ENCODE measurements at places on chromosomes 2 and 18. TPM values are rescaled to one million over a fixed set of nuclear protein-coding genes. Genes with fewer than 3 reads are reported as not detected.
A peak's percentile ranks its signal among the peaks of the same experiment; 100 is the strongest.

The DLX2 gene
- total RNA-seq, result not detected

DNA sequence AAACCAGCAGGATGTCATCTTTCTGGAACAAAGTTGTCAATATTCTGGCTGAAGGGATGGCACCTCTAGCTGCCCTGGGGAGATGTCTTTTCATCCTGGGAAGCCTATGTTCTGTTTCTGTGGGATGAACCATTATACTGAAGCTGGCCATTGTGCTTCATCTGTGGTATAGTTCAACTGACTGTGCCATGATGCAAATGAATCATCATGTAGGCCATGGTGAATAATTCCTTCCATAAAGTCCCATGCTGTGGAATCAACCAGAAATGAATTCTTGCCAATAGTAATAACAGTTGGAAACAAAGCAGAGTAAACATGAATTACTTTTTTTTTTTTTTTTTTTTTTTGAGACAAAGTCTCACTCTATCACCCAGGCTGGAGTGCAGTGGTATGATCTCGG lies 64.1 kb upstream of the CNGA3 start:
- no peak for DNase-seq

- DNase-seq, result no peak
Measured at GRCh38 chr2:145484448-145485097, 964.7 kb upstream of the ZEB2 start.

DNA sequence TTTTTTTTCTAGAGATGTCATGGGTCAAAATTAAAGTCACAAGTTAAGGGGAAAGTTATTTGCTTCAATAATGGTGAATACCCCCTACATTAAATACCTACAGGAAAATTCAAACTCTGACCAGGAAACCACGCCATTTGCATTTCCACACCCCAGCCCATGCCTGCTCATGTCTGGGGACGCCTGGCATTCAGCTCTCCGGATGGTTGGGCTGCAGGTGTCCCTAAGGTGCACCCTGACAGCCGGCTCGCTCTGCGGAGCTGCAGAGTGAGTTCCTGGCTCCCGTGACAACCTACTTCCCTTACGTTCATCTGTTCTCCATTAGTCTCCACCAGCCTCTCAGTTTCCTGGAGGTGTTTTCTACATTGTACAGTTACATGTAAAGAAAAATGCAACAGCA lies 122.7 kb upstream of the RIOK3 start:
- DNase-seq, result no peak

DNA sequence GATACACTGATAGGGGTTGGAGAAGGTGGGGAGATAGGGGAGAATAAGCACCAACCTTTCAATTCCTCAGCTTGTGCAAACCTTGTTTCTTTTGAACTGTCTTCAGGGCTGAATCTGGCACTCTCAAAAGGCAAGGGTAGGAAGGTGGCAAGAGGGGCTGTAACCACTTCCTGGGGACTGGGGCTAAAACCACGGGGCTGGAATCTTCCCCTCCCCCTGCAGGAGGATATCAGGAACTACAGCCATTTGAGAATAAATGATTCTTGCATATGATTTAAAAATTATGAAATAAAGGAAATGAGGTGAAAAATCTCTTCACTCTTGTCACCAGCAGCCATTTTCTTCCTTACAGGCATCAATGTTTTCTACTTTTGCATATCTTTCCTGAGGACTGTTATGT lies 50.8 kb downstream of the ATOH8 start:
- DNase-seq, result peak; percentile 40

GRCh38 chr2:188766471-188766856 lies 207.7 kb upstream of the COL3A1 start:
- no peak for DNase-seq

Measured in activated CD4-positive, alpha-beta memory T cell treated with anti-CD3 and anti-CD28 coated beads for 36 hours (primary cell).